ENCODE measurements at places on chromosomes 2 and 18. TPM values are rescaled to one million over a fixed set of nuclear protein-coding genes. Genes with fewer than 3 reads are reported as not detected.
A peak's percentile ranks its signal among the peaks of the same experiment; 100 is the strongest.

The SUCLG1 gene
- total RNA-seq, result 63.2 TPM

The GPR155 gene
- 1.7 TPM for total RNA-seq

The CFAP221 gene
- 1.1 TPM for total RNA-seq

The ALKAL2 gene
- total RNA-seq, result 3.2 TPM

The ZCCHC2 gene
- total RNA-seq, result 21.0 TPM

The EMILIN1 gene
- 2.1 TPM for total RNA-seq

The IL1A gene
- total RNA-seq, result 0.26 TPM

The DRC1 gene
- 0.36 TPM for total RNA-seq

DNA sequence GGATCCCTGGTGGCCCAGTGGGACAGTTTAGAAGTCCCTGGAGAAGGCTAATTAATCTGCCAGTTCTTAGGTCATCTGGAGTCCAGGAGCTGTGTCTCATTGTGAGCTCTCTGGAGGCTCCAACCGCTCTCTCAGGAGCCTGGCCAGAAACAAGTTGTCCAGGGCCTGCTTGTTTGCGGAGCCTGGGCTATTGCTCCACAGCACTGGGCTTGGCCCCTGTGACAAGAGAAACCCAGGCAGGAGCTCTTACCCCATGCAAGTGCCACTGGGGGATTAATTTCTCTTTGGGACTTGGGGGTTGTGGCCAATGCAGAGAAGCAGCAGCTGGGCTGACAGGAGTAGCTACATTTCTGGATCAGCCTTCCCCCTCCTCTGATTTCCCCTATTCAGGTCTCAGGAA, 24.5 kb upstream of the TNP1 start:
- H3K27ac ChIP-seq, result no peak overlapping the region
- H3K27me3 ChIP-seq, result peaks cover 8% of the 10 kb centered on the region
- no peaks in the 10 kb centered on the region for H3K4me1 ChIP-seq
- H3K4me3 ChIP-seq, result no peak overlapping the region
- no peaks in the 10 kb centered on the region for H3K36me3 ChIP-seq
- no peak for DNase-seq

DNA sequence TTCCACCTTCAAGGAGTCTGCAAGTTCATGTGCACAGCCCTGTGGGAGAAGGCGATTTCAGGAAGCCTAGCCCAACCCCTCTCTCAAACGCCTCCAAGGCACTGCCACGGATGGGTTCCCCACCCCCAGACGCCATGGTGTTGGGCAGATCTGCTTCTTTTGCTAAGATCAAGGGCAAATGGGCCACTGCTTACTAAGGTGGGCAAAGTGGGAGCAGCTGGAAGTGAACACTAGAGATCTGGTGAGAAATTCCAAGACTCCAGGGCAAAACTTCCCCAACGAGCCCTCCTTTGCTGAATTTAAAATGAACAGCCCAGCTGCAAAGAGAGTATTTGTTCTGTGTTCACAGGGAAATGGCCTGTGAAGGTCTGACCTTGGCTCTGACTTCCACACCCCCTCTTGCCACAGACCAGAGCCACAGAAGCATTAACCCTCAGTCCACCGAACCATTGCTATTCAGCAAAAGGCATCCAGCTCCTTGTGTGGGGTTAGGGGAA, 45.1 kb upstream of the ZBTB7C start:
- peaks cover 5% of the 10 kb centered on the region for H3K27me3 ChIP-seq
- H3K27ac ChIP-seq, result no peak overlapping the region
- no peak overlapping the region for H3K4me3 ChIP-seq
- peaks cover 3% of the 10 kb centered on the region for H3K4me1 ChIP-seq

DNA sequence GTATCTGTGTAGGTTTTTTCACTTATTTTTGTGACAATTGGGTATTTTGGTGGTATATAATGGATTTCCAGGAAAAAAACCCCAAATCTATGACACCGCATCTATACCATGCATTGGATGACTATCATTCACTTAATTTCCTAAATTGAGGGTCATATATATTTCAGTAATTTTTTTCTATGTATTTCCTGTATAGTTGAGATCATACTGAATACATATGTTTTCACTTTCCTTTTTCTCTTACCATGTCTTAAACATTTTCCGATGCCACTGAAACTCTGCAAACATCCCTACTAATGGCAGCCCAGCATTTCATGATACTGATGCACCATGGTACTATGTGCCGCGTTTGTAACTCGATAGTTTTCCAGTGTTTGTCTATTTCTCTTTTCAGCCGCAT, 40.4 kb downstream of the CDKL4 start:
- no peaks in the 10 kb centered on the region for H3K4me1 ChIP-seq
- no peak overlapping the region for H3K4me3 ChIP-seq
- peaks cover 2% of the 10 kb centered on the region for H3K27me3 ChIP-seq
- DNase-seq, result no peak
- H3K36me3 ChIP-seq, result no peaks in the 10 kb centered on the region

GRCh38 chr2:170771421-170771937, 1.3 kb downstream of the ERICH2 start:
- H3K4me3 ChIP-seq, result peak overlapping the region; percentile 94
- no peak for DNase-seq
- no peaks in the 10 kb centered on the region for H3K36me3 ChIP-seq
- H3K27ac ChIP-seq, result peak overlapping the region; percentile 62
- peaks cover 4% of the 10 kb centered on the region for H3K27me3 ChIP-seq

GRCh38 chr18:39591649-39592048, 2026.1 kb upstream of the CELF4 start:
- no peaks in the 10 kb centered on the region for H3K36me3 ChIP-seq
- H3K27me3 ChIP-seq, result no peaks in the 10 kb centered on the region
- no peak overlapping the region for H3K4me3 ChIP-seq
- no peaks in the 10 kb centered on the region for H3K4me1 ChIP-seq

GRCh38 chr2:88429929-88430328, 22.6 kb downstream of the FOXI3 start:
- DNase-seq, result no peak
- no peaks in the 10 kb centered on the region for H3K36me3 ChIP-seq
- no peak overlapping the region for H3K4me3 ChIP-seq
- H3K27ac ChIP-seq, result no peak overlapping the region

GRCh38 chr2:43349904-43350303, 123.5 kb upstream of the ZFP36L2 start:
- H3K36me3 ChIP-seq, result no peaks in the 10 kb centered on the region
- H3K4me1 ChIP-seq, result peaks cover 33% of the 10 kb centered on the region
- DNase-seq, result no peak
- H3K27me3 ChIP-seq, result peaks cover 5% of the 10 kb centered on the region
- no peak overlapping the region for H3K4me3 ChIP-seq
- peak overlapping the region; percentile 1 for H3K27ac ChIP-seq

GRCh38 chr2:5057891-5058351, 634.3 kb upstream of the SOX11 start:
- DNase-seq, result no peak
- no peak overlapping the region for H3K4me3 ChIP-seq
- H3K27me3 ChIP-seq, result no peaks in the 10 kb centered on the region
- no peaks in the 10 kb centered on the region for H3K4me1 ChIP-seq
- no peak overlapping the region for H3K27ac ChIP-seq

- H3K4me1 ChIP-seq, result peaks cover 3% of the 10 kb centered on the region
- DNase-seq, result no peak
- peaks cover 9% of the 10 kb centered on the region for H3K27me3 ChIP-seq
- no peak overlapping the region for H3K4me3 ChIP-seq
- no peaks in the 10 kb centered on the region for H3K36me3 ChIP-seq
Measured at GRCh38 chr2:85431570-85432205, 13.2 kb downstream of the SH2D6 start.

- DNase-seq, result no peak
- H3K27me3 ChIP-seq, result peaks cover 2% of the 10 kb centered on the region
- peak overlapping the region; percentile 64 for H3K27ac ChIP-seq
- no peaks in the 10 kb centered on the region for H3K36me3 ChIP-seq
- peak overlapping the region; percentile 89 for H3K4me3 ChIP-seq
Measured at GRCh38 chr2:28565720-28566295, 69.9 kb downstream of the PLB1 start.

DNA sequence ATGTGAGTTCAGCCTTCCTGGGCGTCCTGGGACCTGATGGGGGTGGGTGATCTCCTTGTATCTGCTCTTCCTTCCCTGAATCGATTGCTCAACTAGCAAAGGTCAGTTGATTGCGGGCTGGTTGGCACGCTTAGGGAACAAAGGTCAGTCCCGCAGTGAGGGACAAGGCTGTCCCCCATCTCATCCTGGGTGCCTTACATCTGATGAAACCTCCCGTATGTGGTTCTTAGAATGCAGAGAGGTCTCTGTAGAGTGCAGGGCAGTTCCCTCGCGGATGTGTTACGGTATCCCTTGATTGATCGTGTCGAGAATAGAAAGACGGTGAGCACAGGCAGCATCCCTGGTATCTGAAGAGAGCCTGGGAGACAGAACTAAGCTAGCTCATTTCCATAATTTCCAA, 56.4 kb upstream of the RBM44 start:
- H3K27ac ChIP-seq, result no peak overlapping the region
- H3K36me3 ChIP-seq, result peaks cover 13% of the 10 kb centered on the region
- H3K27me3 ChIP-seq, result peaks cover 5% of the 10 kb centered on the region
- no peak overlapping the region for H3K4me3 ChIP-seq
- peaks cover 30% of the 10 kb centered on the region for H3K4me1 ChIP-seq

DNA sequence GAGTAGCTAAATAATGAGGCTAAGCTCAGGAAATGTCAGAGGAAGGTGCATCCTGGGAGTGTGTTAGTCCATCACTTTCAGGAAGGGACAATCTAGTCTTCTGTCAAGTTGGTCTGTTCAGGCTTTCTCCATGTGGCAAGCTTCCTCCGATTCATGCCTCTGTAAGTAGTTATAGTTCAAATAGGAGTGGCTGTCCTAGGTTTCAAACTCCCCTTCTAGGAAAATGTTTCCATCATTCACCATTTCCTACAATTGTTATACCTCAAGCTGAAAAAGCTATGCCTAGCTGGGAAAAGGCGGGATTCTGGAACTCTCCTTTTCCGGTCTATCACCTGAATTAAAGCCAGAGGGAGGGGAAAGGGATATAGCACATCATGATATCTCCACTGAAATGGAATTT, 287.7 kb upstream of the ZSWIM2 start:
- H3K4me1 ChIP-seq, result peaks cover 31% of the 10 kb centered on the region
- H3K36me3 ChIP-seq, result no peaks in the 10 kb centered on the region
- H3K27me3 ChIP-seq, result no peaks in the 10 kb centered on the region

GRCh38 chr2:10256031-10256514, 46.6 kb upstream of the HPCAL1 start:
- no peak overlapping the region for H3K4me3 ChIP-seq
- H3K36me3 ChIP-seq, result no peaks in the 10 kb centered on the region
- DNase-seq, result no peak

DNA sequence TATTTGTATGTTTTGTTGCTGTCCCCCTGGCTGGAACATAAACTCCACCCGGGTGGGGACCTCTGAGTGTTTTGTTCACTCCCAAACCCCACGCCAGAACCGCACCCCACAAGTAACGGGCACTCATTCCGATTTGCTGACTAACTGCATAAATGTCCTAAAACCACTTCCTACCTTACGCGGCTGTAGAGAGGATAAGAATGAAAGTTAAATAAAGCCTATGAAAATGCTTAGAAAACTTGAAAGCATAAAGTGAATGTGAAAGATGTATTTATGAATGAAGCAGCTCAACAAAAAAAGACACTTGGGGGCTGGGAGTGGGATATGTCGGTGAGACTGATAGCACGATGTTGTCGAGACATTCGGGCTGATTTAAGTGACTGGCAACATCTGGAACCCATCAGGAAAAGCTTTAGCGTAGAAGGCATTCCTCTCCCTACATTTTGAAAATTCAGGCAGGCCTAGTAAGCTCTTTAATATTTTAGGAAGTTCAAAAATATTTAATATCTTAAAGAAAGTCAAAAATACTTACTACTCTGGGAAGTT, 206.7 kb downstream of the SH3RF3 start:
- H3K4me3 ChIP-seq, result no peak overlapping the region
- H3K36me3 ChIP-seq, result peaks cover 3% of the 10 kb centered on the region
- H3K4me1 ChIP-seq, result peaks cover 42% of the 10 kb centered on the region
- H3K27ac ChIP-seq, result peak overlapping the region; percentile 4
- H3K27me3 ChIP-seq, result peaks cover 3% of the 10 kb centered on the region

DNA sequence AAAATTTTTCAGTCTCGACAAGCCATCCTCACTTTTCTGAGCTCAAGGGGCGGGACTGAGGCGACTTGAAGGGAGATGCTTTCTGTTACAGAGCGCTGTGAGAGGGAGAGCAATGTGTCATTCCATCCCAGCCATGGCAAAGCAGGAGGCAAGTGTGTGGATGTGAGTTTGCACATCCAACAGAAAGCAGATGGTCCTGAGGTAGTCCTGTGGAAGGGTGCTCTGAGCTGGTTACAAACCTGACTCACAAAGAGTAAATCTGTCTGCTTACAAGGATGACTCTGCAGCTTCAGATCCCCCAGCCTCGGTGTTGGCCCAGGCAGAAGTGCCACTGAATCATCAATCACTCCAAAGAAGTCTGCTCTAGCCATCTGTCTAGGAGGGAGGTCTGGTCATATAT, 482.0 kb upstream of the DCC start:
- no peak overlapping the region for H3K27ac ChIP-seq
- no peak overlapping the region for H3K4me3 ChIP-seq
- no peaks in the 10 kb centered on the region for H3K4me1 ChIP-seq
- DNase-seq, result no peak
- H3K27me3 ChIP-seq, result peaks cover 3% of the 10 kb centered on the region

DNA sequence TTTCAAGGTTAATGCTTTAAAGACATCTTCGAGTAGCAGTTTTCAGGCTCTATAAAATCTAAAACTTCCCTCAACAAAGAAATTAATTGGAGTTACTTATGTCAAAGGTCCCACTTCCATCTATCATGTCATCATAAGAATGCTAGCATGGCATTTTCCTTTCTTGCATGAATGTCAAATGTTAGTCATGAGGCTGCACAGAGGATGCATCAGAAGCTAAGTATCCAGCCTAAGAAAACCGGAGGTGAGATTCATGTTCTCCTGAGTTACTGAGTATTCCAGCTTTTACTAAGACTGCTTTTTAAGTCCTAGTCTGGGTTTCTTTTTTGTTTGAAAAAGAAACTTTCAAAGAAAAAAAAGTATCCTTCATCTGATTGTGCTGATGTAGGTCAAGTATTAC, 130.6 kb upstream of the CDH19 start:
- H3K4me1 ChIP-seq, result no peaks in the 10 kb centered on the region
- H3K27ac ChIP-seq, result no peak overlapping the region
- DNase-seq, result no peak
- H3K27me3 ChIP-seq, result peaks cover 2% of the 10 kb centered on the region
- H3K4me3 ChIP-seq, result no peak overlapping the region

- peaks cover 8% of the 10 kb centered on the region for H3K27me3 ChIP-seq
- no peak overlapping the region for H3K4me3 ChIP-seq
- H3K27ac ChIP-seq, result no peak overlapping the region
- peaks cover 3% of the 10 kb centered on the region for H3K4me1 ChIP-seq
- H3K36me3 ChIP-seq, result no peaks in the 10 kb centered on the region
Measured at GRCh38 chr2:16093639-16094529, 153.5 kb downstream of the MYCN start.

Data from endothelial cell (in vitro differentiated cells).